AG04449 (cell line): ENCODE measurements at places on chromosomes 12 and 14.

- DNase-seq = no peak
These were observed 52.9 kb upstream of the DIO3 start for GRCh38 chr14:101508196-101508947.

- no peak for DNase-seq
These were observed 16.4 kb upstream of the CD27 start for GRCh38 chr12:6428326-6428725.

DNA sequence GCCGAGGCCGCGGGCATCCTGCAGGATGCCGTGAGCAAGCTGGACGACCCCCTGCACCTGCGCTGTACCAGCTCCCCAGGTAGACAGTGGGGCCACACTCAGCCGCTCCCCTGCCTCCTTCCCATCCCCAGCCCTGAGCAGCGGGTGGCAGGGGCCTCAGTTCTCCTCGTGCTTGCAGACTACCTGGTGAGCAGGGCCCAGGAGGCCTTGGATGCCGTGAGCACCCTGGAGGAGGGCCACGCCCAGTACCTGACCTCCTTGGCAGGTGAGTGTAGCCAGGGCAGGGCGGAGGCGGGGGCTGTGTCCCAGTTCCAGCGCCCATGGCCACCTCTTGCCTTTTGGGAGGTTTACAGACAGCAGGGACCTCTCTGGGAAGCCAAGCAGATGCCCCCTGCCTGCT, 22.9 kb downstream of the HIP1R start:
- no peak for DNase-seq

- DNase-seq = no peak
These were observed 150.8 kb downstream of the TTC8 start for GRCh38 chr14:88975043-88975830.

DNA sequence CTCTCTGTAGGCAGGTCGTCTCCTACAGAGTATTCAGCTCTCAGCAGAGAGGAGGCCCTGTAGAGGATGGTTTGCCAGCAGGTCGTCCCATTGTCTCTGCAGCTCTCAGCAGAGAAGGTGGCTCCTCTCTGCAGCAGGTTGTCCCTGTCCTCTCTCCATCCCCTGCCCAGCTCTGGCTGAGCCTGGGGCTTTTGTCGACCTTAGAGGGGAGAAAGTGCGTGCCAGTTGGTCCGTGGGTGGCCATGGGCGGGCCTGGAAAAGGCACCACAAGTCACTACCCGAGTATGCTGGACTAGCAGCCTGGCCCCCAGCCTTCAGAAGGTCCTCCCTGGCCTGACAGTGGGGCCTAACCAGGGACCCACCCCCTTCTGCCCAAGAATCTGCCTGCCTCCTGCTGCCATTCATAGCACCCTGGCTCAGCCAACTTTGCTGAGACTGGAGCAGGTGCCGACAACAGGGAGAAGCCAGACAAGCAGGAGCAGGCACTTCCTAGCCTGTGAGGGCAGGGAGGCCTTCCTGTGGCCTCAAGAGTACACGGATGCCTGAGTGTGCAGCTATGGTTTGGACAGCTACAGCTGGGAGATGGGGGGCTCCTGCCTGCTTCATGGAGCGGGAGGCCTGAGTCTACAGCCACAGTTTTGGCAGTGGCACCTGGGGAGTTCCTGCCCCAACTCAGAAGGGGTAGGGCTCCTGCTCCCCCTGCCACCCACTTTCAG, 59.7 kb upstream of the KCNH3 start:
- DNase-seq = no peak

DNA sequence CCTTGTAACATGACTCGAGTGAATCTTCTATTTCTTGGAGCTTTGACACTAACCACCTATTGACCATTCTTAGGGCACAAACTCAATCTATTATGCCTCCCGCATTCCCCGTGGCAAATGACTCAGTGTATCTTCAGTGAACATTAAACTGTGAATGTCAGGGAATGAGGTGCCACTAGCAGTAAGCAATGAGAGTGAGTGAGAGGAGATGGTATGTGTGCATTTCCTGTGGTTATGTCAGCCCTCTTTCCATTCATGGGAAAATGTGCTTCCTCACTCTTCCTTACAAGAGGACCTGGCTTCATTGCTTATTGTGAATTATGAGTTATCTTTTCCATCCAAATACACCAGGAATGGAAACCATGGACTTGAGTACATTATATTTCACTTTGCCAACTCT, 229.2 kb downstream of the EMP1 start:
- DNase-seq = peak; percentile 84

- no peak for DNase-seq
These were observed 50.9 kb downstream of the TRPV4 start for GRCh38 chr12:109782326-109782703.

DNA sequence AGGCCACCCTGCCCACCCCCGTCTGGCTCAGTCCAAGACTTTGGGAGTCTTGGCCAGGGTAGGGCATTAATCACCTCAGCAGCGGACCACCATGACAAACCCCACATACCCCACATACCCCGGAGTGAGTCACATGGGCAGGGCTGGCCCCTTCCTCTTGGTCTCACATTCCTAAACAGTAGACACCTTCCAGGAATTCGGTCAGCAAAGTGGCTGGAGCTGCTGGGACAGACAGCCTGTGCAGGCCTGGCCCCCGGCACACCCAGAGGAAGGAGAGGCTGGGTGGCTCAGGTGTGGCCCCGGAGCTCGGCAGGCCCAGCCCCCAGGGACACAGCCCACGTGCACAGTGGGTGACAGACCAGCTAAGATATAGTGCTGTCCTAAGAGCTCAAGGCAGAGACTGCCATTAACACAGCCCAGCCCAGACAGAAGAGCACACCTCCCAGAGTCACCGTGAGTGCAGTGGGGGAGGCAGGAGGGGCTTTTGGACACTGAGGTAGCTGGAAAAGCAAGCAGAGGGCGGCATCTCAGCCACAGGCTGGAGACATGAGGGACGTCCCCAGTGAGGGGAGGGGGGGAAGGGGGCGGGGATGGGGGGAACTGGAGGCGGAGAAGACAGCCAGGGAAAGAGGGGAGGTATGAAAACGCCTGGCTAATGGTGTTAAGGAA, 24.0 kb downstream of the CCDC85C start:
- DNase-seq = no peak

DNA sequence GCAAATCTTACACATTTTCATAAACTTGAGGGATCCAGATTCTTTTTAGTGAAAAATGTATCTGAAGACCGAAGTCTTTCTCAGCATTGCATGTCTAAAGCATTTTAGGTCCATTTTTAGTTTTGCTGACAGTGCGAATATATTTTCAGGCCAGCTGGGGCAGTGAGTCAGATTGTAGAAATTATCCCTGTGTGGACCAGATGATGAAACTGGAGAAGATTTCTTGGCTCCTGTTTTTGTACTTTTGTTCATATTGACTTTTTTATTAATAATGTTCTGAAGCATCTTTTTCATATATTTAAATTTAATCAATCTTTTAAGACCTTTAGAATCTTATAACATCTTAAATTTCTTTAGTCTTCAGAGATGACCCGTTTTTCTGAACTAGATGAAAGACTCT, 173.1 kb downstream of the FLRT2 start:
- DNase-seq = no peak

- no peak for DNase-seq
These were observed 311.9 kb downstream of the DAD1 start for GRCh38 chr14:22276913-22277816.

GRCh38 chr12:49582850-49583249, 14.9 kb upstream of the MCRS1 start:
- DNase-seq = no peak

DNA sequence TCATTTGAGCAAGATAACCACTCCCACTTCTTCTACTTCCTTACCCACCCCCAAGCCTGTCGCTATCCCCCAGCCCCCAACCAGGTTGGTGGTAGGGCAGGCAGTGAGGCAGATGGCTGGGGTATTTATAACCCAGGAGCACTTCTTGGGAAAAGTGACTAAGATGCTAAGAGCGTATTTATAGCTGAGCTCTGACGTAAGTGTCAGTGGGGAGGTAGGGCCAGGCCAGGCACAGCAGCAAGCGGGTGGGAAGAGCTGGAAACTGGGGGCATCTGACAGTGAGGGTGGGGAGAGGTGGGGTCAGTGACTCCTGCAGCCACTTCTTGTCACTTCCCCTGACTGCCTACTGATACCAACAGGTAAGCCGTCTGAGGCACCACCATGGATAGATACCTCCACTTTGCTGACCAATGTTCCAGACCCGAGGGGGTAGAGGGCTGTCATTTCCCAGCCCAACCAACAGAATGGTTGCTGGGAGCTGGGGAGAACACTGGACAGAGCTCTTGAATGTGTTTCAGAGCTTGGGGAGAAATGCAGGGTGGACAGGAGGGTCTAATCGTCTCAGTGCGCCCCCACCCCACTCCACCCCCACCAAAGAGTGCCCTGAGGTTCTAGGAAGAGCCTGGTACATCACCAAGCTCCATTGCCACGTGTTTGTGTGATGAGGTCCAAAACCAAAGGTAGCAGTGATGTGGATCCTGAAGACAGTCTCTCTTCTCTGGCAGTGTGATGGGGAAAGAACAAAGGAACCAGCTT, 2.7 kb upstream of the INHBE start:
- peak; percentile 86 for DNase-seq

GRCh38 chr12:11767798-11768197, 118.3 kb downstream of the ETV6 start:
- no peak for DNase-seq

DNA sequence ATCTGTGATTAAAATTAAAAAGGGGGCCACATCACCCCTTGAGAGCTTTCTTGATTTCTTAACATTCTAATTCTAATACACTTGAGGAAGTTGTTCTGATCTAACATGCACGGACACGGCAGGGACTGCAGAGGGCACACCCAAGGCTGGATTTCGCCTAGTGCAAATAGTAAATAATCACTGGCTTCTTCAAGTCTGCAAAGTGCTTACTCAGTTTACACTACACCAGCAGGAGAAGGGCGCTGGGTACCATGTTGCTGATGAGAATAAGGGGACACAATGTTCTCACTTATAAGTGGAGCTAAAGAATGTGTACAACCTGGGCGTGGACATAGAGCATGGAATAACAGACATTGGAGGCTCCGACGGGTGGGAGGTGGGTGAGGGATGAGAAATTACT, 34.2 kb downstream of the TBX5 start:
- DNase-seq = no peak

DNA sequence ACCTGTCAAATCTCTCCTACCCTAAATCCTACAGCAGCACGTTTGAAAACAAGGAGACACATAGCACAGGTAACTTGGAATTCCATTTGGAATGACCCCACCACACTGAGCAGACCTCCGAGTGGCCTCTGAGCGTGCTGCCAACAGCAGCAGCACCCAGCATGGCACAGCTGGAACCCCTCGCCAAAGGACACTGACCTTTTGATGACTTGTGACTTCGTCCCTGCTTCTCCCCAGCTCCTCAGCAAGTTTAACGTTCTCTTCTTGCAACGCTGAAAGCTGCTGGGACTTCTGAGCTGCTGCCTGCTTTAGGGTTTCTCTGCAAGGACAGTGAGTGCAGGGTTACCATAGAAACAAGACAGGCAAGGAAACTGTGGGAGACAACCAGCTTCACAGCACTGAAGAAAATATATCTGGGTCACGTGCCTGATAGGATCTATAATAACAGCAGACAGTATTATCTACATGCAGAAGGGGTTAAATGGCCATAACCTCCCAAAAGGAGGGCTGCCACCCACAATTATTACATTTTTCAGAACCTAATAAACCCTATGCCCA, 43.3 kb upstream of the VPS33A start:
- DNase-seq = no peak

GRCh38 chr12:44509471-44509870, 366.6 kb downstream of the NELL2 start:
- no peak for DNase-seq

DNA sequence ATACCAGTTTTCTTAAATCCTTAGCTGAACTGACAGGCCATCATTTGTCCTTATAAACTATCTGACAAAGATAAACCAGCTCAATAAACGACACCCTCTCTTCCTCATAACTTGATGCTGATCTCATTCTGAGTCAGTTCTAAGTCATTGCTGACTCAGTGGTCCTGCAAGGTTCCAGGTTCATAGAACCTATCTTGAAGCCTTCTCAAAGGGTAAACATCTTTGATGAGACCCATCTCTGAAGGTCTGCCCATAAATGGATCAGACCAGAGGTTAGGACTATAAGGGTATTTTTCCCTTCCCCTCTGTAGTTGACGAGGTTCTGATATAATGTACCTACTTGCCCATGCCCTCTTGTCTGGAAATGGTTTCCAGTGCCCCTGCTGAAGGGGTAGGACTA, 11.9 kb downstream of the NAA25 start:
- peak; percentile 16 for DNase-seq

DNA sequence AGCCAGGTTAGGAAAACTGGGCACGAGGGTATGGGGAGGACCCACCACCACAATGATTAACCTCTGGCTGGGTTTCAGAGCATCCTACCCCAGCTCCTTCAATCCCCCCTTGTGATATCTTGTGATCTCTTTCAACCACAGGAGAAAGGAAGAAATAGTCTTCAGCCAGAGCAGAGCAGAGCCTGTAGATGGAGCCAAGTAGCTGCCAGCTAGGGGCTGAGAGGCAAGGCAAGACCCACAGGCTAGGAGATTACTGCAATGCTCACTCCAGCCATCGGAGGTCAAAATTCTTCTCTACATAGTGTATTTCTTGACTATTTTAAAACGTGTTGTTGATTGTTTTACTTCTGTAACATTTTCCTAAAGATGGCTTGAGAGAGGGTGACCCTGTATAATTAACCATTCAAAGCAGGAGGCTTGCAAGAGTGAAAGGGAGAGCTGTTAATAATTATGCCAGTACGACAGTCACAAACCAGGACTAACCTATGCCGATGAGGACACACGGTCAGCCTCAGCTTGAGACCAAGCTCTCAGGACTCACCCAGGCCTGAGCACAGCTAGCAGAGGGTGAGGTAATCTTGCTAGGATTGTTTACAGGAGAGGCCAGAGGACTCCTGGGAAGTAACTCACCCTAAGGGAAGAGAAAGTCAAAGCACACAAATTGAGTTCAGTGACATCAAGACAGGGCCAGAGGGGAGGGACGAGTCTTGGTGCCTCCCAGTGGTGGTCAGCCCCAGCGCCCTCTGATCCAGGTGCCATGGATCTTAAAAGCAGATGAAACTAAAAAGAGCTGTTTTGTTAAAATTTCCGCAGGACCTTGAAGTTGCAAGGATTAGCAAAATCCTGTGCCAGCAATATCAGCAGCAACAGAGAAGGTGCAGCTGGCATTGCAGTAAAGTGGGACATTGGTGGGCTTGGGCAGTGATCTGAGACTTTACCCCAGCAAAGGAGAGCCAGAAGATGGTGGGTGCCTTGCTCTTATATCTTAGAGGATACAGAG, 29.8 kb upstream of the CDKN3 start:
- peak; percentile 38 for DNase-seq

GRCh38 chr14:23160924-23161522, 22.4 kb downstream of the SLC7A8 start:
- DNase-seq = no peak

- DNase-seq = no peak
These were observed 21.4 kb downstream of the PACS2 start for GRCh38 chr14:105335735-105336476.
